ENCODE measurements at places on chromosomes 4 and X.

GRCh38 chr4:37674439-37674838 is 11.7 kb downstream of the RELL1 start:
- DNase-seq: no peak

DNA sequence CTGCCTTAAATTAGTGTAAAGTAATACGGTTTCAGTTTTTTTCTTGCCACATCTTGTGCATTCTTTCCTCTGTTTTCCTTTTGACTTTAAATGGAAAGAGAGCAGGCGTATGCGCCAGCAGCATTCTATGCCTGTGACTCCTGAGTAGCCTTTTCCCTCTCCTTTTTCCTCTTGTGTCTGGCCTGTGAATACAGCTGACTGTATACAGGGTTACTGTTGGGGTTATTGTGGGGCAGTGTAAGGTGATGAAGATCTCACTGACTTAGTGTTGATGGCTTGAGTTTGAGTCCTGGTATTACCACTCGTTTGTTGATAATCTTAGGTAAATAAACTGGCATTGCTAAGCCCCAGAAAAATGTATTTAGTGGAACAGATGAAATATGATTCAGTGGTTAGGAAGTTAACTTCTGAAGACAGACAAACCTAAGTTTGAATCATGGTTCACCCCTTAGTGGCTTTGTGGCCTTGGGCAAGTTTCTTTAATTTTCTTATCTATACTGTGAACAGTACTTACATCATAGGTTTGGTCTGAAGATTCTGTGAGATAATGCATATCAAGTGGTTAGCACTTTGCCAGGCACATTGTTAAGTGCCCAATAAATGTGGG is 105.1 kb downstream of the FNIP2 start:
- peak; percentile 68 for DNase-seq

GRCh38 chr4:124111411-124111810 is 601.1 kb downstream of the ANKRD50 start:
- no peak for DNase-seq

GRCh38 chr4:168304744-168305459 is 13.7 kb downstream of the DDX60 start:
- no peak for DNase-seq

- DNase-seq: no peak
These were observed 127.9 kb downstream of the ZNF330 start for GRCh38 chr4:141348573-141348972.

GRCh38 chrX:18146009-18146408 is 74.7 kb downstream of the BEND2 start:
- no peak for DNase-seq

DNA sequence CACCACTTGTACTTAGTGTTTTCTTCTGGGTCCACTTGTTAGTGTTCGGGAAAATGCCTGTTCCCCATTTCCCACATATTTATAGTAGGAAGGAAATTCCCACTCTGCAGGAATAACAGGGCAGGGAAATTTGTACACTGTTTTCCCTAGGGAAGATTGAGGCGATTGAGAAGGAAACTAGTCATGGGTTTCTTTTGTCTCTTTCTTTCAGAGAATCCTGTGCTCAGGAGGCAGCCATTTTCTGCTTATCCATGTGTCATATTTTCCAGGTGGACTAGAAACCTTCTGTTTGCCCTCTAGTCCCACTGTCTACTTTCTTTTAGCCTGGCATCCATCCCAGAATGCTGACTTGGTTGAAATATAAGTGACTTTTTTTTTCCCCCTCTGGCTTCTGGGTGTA is 299.1 kb upstream of the ANKRD50 start:
- DNase-seq: no peak

DNA sequence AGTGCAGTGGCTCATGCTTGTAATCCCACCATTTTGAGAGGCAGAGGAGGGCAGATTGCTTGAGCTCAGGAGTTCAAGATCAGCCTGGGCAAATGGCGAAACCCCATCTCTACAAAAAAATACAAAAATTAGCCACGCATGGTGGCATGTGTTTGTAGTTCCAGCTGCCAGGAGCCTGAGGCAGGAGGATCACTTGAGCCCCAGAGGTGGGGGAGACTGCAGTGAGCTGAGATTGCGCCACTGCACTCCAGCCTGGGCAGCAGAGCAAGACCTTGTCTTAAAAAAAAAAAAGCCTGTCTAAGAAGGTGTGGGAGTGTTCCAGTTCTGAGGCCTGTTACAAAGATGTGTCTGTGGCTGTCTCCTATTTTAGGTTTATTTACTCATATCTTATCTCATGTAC is 38.0 kb downstream of the PI4K2B start:
- no peak for DNase-seq

GRCh38 chrX:56798866-56799758 is 70.1 kb downstream of the NBDY start:
- DNase-seq: no peak

DNA sequence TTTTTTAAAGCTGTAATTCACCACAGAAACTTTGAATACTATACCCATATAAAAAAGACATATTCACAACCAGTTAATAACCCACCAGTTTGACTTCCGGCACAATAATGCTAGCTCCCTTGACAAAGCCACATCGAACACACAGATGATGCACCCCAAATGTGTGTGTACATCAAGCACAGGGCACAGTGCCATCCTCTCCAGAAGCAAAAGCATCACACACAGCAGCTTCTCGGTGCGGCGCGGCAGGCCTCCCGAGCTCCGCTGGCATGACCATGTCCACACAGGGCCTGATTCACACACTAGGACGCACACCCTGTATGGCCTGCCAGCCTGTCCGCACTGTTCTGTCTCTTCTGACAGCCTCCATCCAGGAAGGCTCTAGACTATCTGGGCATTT is 88.0 kb downstream of the LEF1 start:
- DNase-seq: no peak

- no peak for DNase-seq
These were observed 538.5 kb downstream of the BCOR start for GRCh38 chrX:39559229-39559628.

GRCh38 chr4:146975527-146975926 is 29.9 kb upstream of the TTC29 start:
- DNase-seq: no peak

- no peak for DNase-seq
These were observed 7.5 kb downstream of the ADGRA3 start for GRCh38 chr4:22508376-22508775.

GRCh38 chr4:5238173-5238572 is 186.9 kb downstream of the STK32B start:
- DNase-seq: no peak

DNA sequence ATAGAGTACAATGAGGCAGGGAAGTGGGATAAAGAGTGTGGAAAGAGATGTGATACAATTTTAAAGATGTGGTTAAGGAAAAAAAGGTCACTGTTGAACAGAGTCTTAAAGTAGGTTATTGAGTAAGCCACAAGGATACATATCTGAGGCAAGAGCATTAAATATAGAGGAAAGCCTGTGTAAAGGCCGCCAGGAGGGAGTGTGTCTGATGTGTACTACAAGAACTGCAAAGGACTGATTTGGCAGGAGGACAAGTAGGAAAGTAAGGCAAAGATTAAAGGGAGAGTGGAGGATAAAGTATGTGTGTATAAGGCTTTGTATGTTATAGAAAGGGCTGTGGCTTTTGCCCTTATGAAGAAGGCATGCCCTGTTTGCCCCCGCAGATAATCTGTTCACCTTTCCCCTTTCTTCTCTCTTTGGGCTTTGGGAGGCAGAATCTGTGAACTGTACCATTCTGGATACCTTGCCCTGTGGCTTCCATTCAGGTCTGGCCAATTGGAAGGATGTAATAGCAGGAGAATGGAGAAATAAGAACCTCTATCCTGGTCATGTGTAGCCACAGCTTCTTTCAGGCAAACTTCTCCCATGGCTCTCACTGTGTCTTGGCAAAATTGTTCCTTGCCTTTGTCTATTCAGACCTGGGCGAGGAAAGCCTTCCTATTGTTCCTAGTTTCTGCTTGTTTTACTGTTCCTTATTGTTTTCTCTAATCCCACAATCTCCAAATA is 68.9 kb upstream of the FAM47B start:
- DNase-seq: no peak
